ENCODE measurements at places on chromosomes 7 and 10.

DNA sequence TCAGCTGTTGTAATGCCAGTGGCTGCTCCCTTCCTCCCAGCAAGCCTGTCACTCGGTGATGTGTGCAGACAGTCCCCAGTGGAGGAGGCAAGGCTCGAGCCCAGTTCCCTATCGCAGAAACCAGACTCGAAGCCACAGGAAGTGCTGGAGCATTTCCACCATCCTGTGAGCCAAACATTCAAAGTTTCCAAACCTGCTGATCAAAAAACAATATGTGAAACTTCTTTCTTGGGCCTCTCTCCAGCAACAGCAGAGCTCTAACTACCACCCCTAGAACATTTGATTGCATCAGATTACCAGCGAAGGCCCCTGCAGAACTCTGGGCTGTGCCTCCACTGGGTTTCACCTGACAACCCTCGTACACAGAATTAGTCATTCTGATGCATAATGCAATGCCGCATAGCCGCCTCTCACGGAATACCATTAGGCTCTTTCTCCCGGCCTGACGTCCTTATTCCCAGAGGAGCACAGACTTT, 94.0 kb downstream of the ELMO1 start:
- DNase-seq, result no peak

DNA sequence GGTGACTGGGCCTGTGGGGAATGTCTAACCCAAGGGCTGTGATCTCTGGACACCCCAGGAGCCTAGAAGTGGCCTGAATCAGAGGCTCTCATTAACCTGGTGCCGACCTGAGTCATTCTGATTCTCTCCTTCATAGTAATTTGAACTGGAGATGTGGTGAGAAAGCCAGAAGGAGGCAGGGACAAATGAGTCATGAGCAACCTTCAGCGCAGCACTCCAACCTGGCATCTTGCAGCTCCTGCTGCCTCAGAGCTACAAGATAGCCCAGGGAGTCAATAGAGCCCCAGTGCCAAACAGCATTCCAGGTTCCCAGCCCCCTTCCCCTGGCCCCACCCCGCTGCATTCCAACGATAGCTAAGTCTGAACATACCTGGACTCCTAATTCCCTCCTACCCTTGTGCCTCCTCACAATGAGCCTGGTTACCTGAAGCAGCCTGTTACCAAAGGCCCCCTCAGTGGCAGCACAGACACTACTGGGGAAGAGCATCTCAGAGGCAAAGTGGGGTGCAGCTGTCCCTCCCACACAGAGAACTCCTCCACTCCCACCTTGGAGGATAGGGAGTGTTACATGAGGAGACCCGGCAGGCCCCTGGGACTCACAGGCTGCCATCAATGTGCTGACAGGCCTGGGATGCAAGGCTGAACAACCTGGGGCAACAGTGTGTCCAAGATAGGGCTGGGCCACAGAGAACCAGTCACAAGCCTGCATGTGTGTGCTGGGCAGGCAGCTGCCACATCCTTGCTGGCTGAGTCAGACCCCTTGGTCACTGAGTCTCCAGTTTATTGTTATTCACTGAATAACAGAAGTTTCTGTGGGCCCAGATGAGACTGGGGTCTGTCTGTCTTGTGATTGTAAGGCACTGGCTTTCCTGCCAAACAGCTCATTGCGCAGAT, 76.8 kb upstream of the LEP start:
- DNase-seq, result no peak

DNA sequence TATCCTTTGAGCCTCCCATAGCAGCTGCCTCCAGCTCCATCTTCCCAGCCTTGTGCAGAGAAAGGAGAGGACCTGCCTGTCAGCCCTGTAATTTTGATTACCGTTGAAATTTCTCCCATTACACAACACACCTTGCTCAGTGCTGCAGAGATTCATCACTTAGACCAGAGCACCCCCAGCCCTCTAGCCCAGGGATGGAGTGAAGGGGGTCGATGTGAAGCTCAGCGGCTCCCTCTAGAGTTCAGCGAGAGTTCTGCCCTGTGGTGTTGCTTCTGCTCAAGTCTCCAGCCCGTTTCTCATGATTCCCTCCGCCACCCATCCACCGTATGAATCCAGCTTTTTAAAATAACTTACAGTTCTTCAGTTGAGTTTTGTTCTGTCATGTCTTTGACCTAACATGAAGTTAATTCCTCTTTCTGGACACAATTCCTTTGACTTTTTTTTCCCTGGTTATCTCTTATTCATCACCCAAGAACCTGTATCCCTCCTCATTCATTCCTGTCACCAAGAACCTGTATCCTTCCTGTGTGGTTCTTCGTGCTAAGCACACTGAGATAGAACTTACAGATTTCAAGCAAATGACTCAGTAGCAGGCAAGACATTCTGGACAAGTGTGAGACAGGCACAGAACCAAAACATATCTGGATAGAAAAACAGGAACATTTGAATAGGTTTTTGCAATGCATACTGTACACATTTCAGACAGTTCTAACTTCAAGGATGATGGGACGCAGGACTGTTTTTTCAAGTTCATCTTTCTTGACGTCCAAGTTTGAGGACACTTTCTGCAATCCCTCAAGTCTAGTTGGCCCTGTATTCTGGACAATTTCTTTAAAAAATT, 35.0 kb upstream of the ZNF32 start:
- no peak for DNase-seq

DNA sequence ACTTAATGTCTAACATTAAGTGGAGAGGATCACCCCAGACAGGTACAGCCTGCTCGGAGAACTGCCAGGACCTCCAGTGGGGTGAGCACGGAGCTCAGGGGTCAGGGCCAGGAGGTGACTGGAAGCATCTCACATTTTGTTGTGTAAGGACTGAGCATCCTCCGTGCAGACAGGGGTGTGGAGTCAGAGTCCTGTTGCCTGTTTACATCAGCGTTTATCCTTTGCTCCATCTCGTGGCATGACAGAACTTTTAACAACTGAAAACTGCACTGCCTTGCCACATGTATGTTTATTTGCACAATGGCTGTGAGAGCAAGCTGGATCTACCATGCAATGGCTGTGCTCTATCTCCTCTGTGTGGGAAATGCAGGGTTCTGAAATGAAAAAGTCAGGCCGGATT, 175.4 kb upstream of the AKR1E2 start:
- no peak for DNase-seq

GRCh38 chr7:27767374-27767773, 27.4 kb downstream of the TAX1BP1 start:
- no peak for DNase-seq

DNA sequence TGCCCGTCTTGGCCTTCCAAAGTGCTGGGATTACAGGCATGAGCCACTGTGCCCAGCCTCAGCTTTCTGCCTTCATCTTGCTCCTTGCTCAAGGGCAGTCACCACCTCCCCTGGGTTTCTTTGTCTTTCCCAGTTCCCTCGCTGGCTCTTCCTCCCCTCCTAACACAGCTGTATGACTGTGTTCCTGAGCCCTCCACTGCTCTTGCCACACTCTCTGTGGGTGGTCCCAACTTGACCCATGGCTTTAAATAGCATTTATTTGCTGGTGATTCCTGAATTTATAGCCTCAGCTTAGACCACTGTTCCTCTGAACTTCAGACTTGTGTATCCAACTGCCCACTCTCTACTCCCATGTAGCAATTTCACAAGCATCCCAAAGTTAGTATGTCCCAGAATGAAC, 181.3 kb downstream of the BAMBI start:
- no peak for DNase-seq

- DNase-seq, result no peak
Measured at GRCh38 chr7:127258111-127258510, 5.4 kb upstream of the GRM8 start.

GRCh38 chr7:84060760-84061261, 133.8 kb downstream of the SEMA3A start:
- DNase-seq, result no peak

DNA sequence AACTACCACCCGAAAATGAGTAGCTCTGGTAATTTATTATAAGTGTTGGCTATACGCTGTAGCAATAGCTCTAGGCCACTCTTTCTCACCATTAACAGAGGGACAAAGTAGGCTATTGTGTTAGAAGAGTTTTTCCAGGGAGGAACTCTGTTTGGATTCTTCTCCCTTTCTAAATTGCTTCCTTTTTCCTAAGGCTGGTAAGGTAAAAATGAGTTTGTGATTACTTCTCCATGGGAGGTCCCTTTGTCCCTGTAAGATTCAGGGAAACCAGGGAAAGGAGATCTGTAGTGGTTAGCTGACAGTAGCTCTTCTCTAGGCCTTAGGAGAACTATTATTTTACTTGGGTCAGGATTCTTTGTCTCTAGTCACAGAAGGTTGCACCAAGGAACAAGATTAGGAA, 23.2 kb upstream of the SEMA3E start:
- no peak for DNase-seq

- DNase-seq, result no peak
Measured at GRCh38 chr10:5692461-5693358, 8.1 kb downstream of the TASOR2 start.

- no peak for DNase-seq
Measured at GRCh38 chr10:113709221-113709838, 29.6 kb downstream of the CASP7 start.

DNA sequence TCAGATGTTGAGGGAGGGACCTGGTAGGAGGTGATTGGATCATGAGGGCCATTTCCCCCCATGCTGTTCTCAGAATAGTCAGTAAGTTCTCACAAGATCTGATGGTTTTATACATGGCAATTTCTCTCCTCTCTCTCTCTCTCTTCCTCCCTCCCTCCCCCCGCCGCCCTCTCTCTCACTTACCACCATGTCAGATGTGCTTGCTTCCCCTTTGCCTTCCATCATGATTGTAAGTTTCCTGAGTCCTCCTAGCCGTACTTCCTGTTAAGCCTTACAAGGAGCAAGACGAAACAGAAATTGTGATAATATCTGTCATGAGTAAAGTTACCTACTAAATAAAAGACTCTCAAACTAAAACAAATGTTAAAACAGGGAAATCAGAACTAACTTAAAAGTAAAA, 19.9 kb upstream of the GPR141 start:
- DNase-seq, result no peak

DNA sequence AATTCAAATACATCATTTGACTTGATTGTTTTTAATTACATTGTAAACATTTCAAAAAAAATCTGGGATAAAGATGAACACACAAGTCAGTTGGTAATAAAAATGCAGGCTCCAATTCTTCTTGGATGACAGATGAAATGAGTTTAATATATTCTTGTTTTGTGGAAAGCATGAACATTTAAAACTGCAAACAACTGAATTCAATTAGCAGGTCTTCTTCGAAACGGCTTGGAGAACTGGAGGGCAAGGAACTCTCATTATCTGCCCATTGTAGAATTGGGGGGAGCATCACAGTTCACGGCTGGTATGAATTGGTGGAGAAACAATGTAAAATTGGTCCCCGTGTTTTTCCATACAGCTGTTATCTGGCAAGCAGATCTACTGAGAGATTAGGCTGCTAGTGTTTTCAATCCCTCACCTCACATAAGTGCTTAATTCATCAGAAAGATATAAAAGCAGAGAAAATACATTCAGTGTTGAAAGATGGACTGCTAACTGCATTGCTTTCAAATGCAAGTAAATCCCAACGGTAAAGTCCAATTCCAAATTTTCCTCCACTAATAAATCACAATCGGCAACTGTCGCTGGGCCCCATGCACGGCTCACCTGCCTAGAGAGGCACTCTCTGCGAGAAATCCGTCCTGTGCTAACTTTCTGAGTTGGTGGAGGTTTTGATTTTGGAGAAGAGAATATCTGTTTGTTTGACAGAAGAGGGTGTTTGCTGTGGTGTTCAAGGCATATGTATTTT, 199.5 kb downstream of the ZNF438 start:
- DNase-seq, result no peak

DNA sequence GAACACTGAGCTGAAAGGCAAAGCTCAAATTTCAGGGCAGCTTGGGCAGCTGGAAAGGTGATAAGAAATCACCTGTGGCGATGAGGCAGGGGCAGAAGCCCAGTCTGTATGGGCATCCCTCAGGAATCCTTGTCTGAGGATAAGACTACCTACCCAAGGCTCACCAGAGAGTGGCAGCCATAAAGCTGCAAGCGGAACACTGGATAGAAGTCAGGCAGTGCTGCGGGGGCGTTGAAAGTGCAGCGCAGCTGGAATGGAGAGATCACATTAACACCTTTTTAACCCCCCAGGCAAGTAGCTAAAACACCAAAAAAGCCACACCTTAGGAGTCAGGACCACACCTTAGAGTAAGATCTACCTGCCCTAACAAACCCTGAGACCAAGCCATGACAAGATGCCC, 38.2 kb downstream of the ABCB5 start:
- DNase-seq, result no peak

DNA sequence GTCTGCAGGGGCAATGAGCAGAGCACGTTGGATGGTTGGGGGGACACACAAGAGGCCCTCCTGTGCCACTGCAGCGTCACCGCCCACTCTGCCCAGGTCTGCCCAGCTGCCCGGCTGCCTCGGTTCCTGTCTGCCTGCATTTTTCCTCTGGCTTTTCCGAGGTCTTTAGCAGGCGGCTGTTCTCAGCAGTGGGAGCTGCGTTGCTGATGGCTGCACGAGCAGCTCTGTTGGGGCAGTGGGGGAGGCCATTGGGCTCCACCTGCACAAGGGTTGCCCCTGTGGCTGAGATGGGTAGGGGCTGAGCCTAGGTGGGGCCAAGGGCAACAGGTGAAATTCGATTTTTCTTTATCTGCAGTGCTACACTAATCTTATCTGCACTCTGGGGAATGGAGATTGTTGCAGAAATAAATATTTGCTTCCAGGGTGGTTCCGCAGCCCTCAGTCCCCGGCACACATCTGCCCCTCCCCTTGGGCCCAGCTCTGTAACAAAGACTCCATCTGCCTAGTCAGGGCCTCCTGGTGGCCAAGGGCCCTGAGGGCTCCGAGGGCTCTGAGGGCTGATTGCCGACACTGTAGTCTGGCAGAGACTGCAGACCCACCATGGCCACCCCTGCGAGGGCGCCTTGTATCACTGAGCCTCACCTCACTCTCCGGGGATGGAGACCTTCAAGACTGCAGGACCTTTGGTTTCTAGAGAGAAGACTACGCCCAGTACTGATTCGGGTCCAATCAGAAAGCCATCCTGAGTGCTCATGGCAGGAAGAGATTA, 141.7 kb upstream of the SHH start:
- no peak for DNase-seq

- no peak for DNase-seq
Measured at GRCh38 chr7:30027740-30028215, 434 bp upstream of the PLEKHA8 start.

GRCh38 chr7:2521952-2522591, 2.5 kb downstream of the LFNG start:
- DNase-seq, result no peak

- no peak for DNase-seq
Measured at GRCh38 chr7:147818317-147818716, 772.2 kb upstream of the C7orf33 start.

- DNase-seq, result no peak
Measured at GRCh38 chr10:29199339-29199738, 89.5 kb upstream of the LYZL1 start.

GRCh38 chr7:47046949-47047348, 535.0 kb downstream of the TNS3 start:
- DNase-seq, result no peak

GRCh38 chr10:60399328-60399727, 9.7 kb upstream of the ANK3 start:
- DNase-seq, result no peak

Measured in stimulated activated CD4-positive, alpha-beta T cell treated with anti-CD3 and anti-CD28 coated beads, Interleukin-1b, Interleukin-23, amount 100 ng/mL, for 1 hour (primary cell).